ENCODE measurements at places on chromosomes 6 and 20.

GRCh38 chr6:157245436-157245835 is 77.9 kb downstream of the TMEM242 start:
- DNase-seq, result no peak

DNA sequence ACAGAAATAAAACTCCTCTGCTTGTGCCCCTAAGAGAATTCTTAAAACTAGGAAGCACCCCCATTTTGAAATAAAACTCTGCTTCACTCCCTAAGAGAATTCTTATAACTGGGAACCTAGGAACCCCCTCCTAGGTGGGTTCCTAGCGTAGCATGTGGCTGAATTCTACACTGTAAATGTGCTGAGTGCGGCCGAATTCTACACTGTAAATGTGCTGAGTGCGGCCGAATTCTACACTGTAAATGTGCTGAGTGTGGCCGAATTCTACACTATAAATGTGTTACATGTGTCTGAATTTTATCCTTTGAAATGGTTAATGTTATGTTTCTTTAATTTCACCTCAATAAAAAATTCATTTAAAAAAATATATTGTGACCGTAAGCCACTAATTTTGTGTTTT is 79.3 kb downstream of the PSMB1 start:
- no peak for DNase-seq

GRCh38 chr20:2918096-2919049 is 45.1 kb downstream of the PTPRA start:
- DNase-seq, result no peak

DNA sequence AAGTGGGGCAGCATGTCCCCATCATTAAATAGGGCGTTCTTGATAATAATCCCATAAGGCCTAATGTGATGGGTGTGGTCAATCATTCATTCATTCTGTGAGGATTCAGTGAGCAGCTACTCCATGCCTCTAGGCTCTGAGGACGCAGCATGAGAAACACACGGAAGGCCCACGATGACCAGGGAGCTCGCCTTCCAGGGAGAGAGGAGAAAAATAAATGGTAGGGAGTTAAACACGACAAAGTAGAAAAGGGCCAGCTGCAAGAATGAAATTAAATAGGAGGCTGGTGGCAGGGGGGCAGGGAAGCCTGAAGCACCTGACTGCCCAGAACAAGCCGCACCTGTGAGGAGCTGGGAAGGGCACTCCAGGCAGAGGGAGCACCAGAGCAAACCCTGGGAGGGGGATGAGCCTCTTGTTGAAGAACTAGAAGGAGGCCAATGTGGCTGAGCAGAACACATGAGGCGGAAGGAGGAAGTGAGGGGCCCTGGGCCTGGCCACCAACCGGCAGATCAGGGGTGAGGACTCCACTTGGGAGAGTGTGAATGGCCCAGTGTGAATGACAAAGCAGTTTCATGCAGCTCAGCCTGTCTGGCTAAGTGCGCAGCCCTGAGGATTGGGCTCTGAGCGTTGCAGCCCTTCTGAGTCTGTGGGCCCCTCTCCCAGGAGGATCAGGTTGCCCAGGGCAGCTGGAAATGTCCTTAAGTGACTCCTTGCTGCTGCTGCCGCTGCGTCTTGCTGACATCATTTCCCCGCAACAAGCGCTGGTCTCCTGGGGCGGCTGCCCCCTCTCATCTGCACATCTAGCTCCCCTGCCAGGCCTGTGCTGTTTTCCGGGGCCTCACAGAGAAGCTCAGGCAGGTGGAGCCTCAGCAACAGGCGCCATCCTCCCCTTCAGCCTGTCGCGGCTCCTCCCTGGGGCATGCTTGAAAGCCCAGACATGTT is 99.9 kb downstream of the CDH26 start:
- peak; percentile 46 for DNase-seq

- no peak for DNase-seq
Measured at GRCh38 chr6:124190256-124190655, 386.6 kb downstream of the NKAIN2 start.

DNA sequence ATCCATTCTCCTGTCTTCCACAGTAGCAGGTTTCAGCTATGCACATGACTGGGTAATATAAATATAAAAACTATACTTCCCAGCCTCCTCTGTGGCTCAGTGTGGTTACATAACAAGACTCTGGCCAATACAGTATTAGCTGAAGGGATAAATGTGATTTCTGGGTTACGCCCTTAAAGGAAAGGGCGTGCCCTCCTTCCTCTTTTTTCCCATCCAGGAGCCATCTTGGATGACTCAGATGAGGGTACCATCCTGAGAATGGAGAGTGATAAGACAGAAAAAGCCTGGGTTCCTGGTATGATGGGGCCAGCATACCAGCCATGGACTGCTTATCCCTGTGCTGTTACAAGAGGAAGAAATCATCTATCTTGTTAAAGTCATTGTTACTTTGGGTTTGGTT is 123.3 kb downstream of the NFATC2 start:
- no peak for DNase-seq

GRCh38 chr6:40627316-40627715 is 40.2 kb upstream of the LRFN2 start:
- no peak for DNase-seq

DNA sequence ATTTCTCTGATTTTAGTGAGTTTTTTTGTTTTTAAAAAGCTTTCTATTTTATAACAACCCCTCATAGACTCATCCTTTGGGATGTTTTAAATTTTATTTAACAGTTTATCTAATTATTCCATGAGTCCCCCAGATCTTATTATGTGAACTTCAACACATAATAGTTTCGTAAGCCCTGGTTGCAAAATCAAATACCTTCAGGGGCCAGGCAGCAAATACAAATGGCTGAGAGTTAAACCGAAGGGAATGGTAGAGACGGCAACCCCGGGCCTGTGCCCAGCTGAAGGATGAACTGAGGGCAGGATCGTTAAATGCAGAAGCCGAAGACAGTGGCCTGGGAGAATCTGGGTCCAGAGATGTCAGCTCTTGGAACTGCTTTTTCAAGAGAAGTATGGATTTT is 88.4 kb downstream of the RTN4IP1 start:
- no peak for DNase-seq

- DNase-seq, result peak; percentile 53
Measured at GRCh38 chr6:157099912-157100593, 223.3 kb downstream of the TMEM242 start.

DNA sequence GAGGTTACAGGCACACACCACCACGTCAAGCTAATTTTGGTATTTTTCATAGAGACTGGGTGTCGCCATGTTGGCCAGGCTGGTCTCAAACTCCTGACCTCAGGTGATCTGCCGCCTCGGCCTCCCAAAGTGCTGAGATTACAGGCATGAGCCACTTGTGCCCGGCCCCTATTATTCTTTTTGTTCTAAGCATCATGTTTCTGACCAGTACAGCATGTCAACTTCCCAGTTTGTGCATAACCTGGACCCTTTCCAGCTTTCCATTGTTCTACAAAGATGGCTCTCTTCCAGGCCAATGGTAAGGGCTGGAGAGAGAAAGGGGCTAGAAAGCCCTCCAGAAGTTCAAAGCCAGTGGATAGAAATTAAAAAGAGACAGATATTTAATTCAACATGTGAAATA is 91.3 kb upstream of the TNFAIP3 start:
- no peak for DNase-seq

DNA sequence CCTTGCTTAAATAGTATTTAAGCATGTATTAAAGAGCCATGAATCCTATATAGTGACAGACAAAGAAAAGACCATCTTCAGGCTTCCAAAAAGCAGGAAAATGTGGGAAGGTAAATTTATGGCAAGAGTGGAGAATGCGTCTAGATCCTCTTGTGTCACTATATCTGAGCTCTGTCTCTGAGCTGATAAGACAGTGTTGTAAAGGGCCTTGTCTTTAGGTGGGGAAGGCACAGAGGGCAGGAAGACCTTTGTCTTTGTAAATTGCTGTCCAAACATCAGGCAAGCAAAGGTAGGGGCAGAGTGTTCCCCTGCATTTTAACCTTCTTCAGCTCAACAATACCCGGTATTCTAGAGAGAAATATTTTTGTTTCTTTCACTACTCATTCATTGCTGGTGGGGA is 33.9 kb upstream of the MBOAT1 start:
- DNase-seq, result no peak

- no peak for DNase-seq
Measured at GRCh38 chr6:37160922-37161778, 8.8 kb upstream of the PIM1 start.

- no peak for DNase-seq
Measured at GRCh38 chr20:49557449-49557848, 10.5 kb downstream of the PTGIS start.

GRCh38 chr20:63551068-63551467 is 2.9 kb upstream of the FNDC11 start:
- no peak for DNase-seq

DNA sequence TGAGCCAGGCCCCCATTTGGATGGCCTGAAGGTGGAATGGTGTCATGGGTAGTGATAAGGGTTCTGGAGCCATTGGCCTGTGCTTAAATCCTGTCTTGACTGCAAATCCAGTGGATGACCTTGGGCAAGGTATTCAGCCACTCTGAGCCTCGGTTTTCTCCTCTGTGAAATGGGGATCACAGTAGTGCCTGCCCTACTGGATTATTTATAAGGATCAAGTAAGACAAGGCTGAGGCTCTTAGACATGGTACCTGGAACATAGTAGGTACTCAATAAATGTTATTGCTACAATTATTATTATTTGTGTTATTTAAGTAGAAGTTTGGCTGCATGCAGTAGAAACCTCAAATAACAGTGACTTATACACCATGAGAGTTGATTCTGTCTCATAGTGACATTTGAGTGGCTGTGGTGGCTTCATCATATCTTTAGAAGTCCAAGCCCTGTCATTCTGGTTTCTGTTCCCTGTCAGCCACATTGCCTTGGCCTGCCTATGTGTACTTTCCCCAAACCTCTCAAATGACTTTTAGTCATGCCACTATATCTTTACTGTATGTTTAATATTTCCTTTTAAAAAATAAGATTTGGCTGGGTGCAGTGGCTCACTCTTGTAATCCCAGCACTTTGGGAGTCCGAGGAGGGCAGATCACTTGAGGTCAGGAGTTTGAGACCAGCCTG is 37.6 kb upstream of the CHMP4B start:
- no peak for DNase-seq

GRCh38 chr6:8707369-8707768 is 272.0 kb upstream of the SLC35B3 start:
- DNase-seq, result no peak

DNA sequence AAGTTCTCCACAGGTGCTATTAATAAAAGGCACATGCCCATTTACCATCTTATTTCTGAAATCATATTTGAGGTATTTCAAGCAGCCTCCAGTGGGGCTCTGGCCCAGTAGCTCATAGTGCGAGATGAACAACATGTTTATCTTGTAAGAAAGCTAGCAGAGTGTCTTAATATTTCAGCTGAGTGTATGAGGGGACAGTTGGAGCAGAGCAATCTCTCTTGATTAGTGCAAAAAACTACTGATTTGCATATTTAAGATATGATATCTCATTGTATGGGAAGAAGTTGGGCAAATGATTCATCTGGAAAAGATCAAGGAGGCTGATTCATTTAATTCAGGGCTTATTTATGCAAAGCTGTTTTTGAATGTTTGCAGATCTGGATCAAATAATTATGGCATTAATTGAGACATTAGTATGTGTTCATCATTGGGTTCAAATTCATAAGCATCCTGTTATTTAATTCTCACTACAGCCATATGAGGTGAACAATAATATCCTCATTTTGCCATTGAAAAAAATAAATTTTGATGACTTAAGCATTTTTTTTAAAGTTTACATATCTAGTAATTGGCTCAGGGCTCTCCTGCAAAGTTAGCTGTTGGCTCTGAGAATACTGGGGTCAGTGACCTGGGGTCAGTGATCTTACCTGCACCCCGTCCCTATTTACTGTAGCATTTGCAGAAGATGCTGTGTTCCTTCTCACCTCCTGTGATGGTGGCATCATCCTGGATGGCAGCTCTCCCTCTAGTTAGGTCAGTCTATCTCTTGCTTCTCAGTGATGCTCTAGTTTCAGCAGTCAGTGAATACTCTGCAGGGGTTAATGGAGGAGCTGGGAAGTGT is 24.1 kb upstream of the GCLC start:
- DNase-seq, result no peak

DNA sequence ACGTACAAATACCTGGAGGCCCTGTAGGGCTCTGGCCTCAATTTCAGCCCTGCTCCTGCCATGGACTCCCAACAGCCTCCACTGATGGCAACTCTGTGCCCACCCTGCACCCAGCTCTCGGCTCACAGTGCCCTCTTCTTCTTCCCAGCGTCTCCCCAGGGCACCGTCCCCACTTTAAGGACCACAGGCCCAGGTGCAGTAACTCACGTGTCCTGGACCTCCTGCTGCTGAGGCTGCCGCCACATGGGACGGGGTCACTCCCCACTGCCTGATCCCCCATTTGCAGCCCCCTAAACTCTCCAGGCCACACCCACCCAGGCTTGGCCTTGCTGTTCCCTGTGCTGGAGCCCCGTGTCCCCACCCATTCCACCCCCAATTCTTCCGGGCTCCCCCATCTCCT is 223.4 kb downstream of the PREX1 start:
- no peak for DNase-seq

DNA sequence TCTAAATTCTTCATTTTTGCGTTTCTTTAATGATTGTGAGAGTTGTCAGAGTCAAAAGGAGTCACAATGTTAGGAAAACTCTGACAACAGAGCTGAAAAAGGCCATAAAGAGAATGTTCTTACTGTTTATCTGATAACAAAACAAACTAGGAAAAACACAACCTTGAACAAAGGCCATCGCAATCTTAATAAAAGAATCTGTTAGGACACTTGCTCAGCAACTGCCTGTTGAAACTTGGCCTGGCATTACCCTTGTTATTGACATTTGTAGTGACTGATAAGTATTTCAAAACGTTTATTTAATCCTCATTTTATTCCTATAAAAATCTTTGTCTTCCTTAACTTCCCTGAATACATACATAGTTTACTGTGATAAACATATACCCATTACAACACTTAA is 15.7 kb downstream of the GSTA1 start:
- DNase-seq, result no peak

DNA sequence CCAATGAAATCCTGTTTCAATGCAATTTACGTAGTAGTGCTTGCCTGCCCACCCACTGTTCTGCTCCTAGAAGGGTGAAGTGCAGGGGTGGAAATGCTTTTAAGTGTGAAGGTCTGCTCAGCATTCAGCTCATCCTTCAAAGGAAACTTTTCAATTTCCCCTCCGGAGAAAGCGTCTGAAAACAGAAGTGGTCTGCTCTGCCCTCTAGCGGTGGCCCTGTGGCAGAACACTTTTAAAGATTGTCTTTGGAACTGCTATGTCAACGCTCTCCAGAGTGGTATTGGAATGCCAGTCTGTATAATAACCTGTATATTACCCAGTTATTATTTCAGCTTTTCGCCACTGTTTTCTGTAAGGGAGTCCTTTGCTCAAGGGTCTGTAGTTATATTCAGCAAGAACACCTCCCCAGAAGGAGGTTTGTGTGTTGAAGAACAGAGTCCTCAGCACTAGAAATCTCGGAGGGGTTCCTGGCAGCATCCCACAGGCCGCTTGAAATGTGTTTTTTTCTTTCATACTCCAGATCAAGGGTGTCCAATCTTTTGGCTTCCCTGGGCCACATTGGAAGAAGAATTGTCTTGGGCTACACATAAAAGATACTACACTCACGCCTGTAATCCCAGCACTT is 63.1 kb upstream of the KLHL31 start:
- DNase-seq, result peak; percentile 75
